ENCODE measurements at places on chromosomes 16 and 17.
A peak's percentile ranks its signal among the peaks of the same experiment; 100 is the strongest.

GRCh38 chr17:27282054-27282551, 11.8 kb upstream of the WSB1 start:
- DNase-seq = no peak

GRCh38 chr17:45425125-45425983, 7.3 kb downstream of the ARHGAP27 start:
- peak; percentile 95 for DNase-seq

- DNase-seq = peak; percentile 78
Observed at GRCh38 chr16:67531247-67531646, 2.6 kb downstream of the RIPOR1 start.

GRCh38 chr17:27919079-27919478, 25.9 kb upstream of the LYRM9 start:
- DNase-seq = no peak

DNA sequence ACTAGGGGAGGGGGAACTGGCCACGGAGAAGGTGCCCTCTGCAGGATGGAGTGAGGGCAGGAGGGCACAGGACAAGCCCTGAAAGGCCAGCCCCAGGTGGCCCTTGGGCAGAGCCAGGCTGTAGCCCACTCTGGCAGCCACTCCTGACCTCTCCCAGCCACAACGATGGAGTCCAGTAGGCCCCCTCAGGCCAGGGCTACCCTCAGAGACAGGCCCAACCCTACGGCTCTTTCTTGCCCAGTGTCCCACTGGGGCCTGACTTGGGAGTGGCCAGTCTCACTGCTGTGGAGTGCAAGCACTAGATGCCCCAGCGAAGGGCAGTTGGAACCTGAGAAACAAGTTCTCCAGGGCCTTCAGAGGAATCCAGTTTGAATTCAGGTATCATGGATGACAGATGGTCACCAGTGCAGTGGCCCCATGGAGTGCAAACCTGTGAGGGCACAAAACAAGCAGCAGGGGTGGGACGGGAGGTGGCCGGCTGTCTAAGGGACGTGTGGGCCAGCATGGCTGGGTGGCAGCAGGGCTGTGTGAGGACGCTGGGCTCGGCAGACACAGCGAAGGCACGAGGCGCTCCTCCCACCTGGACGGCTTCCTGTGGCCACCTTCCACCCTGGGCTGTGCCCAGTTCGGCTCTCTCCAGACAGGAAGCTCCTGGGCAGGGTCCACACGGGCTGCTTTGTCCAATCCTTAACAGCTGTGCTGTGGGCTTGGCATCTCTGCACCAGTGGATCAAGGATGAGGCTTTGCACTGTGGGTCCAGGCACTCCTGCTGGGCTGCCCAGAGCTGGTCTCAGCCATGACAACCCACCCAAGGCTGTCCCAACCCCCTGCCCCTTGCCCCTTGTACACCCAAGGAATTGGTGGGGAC, 72.1 kb downstream of the AMFR start:
- DNase-seq = peak; percentile 41

DNA sequence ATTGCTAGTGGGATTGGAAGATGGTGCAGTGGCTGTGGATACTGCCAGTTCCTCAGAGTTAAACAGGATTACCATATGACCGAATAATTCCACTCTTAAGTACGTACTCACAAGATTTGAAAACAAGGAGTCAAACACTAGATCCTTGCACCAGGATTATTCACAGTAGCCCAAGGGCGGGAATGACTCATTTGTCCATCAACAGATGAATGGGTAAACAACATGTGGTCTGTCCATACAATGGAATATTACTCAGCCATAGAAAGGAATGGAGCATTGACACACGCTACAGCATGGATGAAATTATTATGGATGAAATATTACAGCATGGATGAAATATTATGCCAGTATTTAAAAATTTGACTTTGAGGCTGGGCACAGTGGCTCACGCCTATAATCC, 9.1 kb upstream of the MAPK8IP3 start:
- DNase-seq = no peak

DNA sequence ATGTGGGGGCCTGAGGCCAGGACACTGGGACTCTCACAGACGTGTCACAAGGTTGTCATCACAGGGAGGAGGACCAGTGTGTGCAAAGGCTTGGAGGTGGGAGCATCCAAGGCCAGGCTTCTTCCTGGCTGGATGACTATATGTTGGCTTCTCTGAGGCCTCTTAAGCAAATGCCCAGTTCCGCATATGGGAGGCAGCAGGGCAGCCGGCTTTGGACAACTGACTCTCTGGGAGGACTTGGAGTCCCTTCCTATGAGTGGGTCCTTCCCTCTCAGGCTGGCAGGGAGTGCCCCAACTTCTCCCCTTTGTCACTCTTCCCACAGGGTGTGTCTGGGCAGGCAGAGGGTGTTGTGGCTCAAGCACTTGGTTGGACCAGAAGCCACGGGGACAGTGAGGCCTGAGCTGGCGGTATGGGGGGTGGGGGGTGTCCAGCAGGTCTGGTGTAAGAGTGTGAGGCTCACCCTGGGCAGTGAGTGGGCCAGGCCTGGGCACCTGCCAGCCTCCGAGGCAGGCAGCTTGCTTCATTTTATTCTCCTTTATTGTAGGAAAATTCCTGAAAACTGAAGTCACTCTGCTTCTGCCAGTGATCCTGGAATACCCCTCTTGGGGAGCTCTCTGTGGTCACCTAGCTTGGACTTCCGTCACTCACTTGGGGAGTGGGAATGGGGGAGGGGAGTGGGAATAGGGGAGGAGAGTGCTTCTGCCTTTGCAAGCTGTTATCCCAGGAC, 14.9 kb downstream of the ADGRG1 start:
- no peak for DNase-seq

DNA sequence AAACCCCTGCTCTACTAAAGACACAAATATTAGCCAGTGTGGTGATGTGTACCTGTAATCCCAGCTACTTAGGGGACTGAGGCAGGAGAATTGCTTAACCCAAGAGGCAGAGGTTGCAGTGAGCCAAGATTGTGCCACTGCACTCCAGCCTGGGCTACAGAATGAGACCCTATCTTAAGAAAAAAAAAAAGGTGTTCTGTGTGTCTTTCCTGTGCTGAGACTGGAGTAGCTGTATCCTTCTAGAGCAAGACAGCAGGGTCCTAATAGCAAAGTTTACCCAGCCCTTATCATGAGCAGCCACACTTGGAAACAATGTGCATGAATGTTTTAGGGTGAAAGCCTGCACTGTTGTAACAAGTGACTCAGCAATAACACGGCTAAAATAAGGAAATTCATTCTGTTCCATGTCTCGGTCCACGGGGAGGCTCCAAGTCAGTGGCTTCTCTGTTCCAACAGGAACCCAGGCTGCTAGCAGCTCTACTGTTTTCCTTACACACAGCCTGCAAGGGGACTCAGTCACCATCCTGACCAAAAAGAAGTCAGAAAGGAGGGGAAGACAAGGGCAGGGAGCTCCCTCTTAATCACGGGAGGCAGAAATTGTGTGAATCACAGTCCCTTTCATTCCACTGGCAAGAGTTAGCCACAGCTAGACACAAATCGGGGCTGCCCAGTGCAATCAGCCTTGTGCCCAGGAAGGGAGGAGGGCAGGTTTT, 7.1 kb upstream of the SLC5A11 start:
- DNase-seq = no peak

Measured in Peyer's patch (tissue), 4 donors.